Upper lobe of right lung (tissue), 1 donor: ENCODE measurements at places on chromosomes 2 and 18. TPM values are rescaled to one million over a fixed set of nuclear protein-coding genes. Genes with fewer than 3 reads are reported as not detected.
A peak's percentile ranks its signal among the peaks of the same experiment; 100 is the strongest.

The FAP gene
- total RNA-seq, result 5.4 TPM

DNA sequence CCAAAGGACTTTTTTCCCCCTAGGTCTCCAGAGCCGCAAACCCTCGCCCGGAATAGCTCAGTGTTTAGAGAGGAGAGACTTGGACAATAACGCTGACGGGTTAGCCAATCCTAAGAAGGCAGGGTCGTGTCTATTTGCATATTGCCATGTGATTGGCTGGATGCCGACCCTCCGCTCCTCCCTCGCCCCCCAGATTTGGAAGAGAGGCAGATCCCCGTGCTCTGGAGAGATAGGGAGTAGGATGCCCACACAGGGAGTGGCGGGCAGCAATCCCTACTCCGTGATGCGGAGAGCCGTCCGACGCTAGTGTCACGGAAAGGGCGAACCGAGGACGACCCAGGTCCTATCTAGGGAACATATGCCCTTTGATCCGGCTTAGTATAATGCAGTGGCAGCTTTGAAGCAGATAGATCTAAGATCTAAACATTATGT lies 1.4 kb downstream of the WNT6 start:
- DNase-seq, result peak; percentile 48
- H3K4me3 ChIP-seq, result no peak overlapping the region
- peaks cover 13% of the 10 kb centered on the region for H3K4me1 ChIP-seq
- no peaks in the 10 kb centered on the region for H3K36me3 ChIP-seq

DNA sequence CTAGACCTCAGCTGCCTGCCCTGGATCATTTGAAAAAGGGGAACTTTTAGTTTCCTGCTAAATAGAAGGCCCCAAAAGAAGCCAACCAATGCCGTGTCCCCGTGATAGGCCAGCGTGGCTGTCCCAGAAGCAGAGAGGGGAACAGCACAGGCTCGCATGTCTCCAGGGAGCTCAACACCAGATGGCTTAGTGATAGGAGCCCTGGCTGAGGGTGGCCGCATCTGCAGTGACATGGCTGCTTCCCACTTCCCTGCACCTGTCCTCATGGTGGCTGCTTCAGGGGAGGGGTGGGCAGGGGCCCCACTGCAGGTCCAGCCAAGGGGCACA lies 79.6 kb downstream of the MBP start:
- peaks cover 49% of the 10 kb centered on the region for H3K4me1 ChIP-seq
- H3K4me3 ChIP-seq, result no peak overlapping the region
- peak overlapping the region; percentile 73 for H3K27ac ChIP-seq
- no peak for DNase-seq
- H3K27me3 ChIP-seq, result no peaks in the 10 kb centered on the region

GRCh38 chr18:80120932-80121331 lies 11.9 kb downstream of the ADNP2 start:
- DNase-seq, result no peak
- no peak overlapping the region for H3K4me3 ChIP-seq
- H3K36me3 ChIP-seq, result peaks cover 21% of the 10 kb centered on the region
- H3K27me3 ChIP-seq, result no peaks in the 10 kb centered on the region
- H3K27ac ChIP-seq, result no peak overlapping the region

GRCh38 chr2:196335221-196335634 lies 163.8 kb upstream of the STK17B start:
- no peaks in the 10 kb centered on the region for H3K4me1 ChIP-seq
- H3K27me3 ChIP-seq, result no peaks in the 10 kb centered on the region
- DNase-seq, result no peak
- no peak overlapping the region for H3K27ac ChIP-seq
- no peak overlapping the region for H3K4me3 ChIP-seq

DNA sequence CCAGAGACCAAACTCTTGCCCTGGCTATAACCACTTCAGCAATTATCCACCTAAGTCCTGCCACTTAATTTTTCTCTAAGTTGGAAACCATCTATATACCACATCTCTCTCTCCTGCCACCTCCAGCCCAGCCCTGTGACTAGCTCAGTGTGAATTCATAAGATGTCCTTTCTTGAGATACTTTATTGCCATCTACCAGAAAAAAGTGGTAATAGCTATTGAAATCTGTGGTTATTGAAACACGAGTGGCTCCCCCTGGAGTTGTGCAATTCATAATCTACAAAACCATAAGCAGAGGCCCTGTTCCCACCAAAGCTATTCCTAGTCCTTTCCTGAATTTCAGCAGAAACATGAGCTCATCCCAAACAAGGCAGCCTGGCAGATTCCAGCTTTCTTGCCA lies 324.0 kb downstream of the TXNL1 start:
- DNase-seq, result no peak
- H3K4me3 ChIP-seq, result no peak overlapping the region
- no peaks in the 10 kb centered on the region for H3K27me3 ChIP-seq
- H3K4me1 ChIP-seq, result no peaks in the 10 kb centered on the region

- H3K27me3 ChIP-seq, result no peaks in the 10 kb centered on the region
- no peak overlapping the region for H3K27ac ChIP-seq
- DNase-seq, result no peak
- no peaks in the 10 kb centered on the region for H3K4me1 ChIP-seq
- H3K36me3 ChIP-seq, result no peaks in the 10 kb centered on the region
Observed at GRCh38 chr18:8754995-8755960, 49.9 kb downstream of the MTCL1 start.

DNA sequence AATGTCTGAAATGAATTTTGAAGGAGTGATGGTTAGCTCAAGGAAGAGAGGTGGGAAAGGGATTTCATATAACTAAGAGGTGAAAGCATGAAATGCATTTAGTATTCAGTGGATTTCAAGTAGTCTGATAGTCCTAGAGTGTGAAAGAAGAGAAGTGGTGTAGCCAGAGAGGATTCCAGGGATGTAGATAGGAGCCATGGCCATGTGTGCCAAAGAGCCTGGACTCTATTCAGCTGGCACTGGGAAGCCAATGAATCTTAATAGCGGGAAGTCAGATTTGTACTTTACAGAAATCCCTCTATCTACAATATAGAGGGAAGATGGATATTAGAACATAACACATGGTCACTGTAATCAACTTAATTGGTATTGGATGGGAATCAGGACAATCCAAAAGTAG lies 8.3 kb upstream of the BOLL start:
- DNase-seq, result no peak
- H3K36me3 ChIP-seq, result no peaks in the 10 kb centered on the region
- no peak overlapping the region for H3K4me3 ChIP-seq
- H3K27me3 ChIP-seq, result no peaks in the 10 kb centered on the region
- no peaks in the 10 kb centered on the region for H3K4me1 ChIP-seq

GRCh38 chr2:240435457-240435947 lies at the start of gene GPC1:
GPC1 (plus strand) TSS chr2:240435663; CDS start chr2:240435919, 256 bp downstream.
- H3K27ac ChIP-seq, result peak within 1 kb of the TSS; percentile 70
- peak within 1 kb of the TSS; percentile 63 for H3K4me3 ChIP-seq
- DNase-seq, result peak; percentile 88
- peaks cover 22% of the 10 kb centered on the region for H3K27me3 ChIP-seq
- H3K36me3 ChIP-seq, result no peaks in the 10 kb centered on the region

DNA sequence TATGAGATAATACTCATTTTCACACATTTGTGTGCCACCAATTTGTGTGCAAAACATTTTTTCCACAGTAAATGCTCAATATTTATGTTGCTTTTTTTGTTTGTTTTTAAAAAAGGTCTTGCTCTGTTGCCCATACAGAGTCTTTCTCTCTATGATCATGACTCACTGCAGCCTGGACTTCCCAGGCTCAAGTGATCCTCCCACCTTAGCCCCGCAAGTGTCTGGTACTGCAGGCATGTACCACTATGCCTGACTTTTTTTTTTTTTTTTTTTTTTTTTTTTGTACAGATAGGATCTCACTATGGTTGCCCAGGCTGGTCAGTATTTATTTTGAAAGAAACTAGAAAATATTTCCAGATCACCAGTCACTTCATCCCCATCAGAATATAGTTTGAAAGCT lies 297.8 kb upstream of the GYPC start:
- H3K4me1 ChIP-seq, result no peaks in the 10 kb centered on the region
- no peaks in the 10 kb centered on the region for H3K36me3 ChIP-seq
- H3K27me3 ChIP-seq, result no peaks in the 10 kb centered on the region
- DNase-seq, result no peak

DNA sequence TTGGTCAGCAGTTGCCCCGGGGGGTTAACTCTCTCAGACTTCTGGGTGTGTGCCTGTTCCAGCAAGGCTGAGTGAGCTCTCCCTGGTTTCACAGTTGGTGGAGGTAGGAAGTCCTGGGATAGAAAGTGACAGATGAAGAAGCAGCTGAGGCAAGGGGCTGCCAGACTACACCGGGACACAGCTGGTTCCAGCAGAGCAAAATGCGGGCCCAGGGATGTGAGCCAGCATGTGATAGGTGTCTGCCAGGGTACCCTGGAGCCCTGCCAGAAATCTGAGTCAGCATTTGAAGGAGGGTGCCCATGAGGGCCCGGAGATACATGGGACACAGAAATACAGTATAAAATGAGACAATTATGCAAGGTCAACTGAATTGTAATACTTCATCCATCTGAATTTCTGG lies 79.3 kb upstream of the LGALSL start:
- no peak overlapping the region for H3K27ac ChIP-seq
- H3K4me1 ChIP-seq, result no peaks in the 10 kb centered on the region
- no peak overlapping the region for H3K4me3 ChIP-seq
- H3K36me3 ChIP-seq, result no peaks in the 10 kb centered on the region
- H3K27me3 ChIP-seq, result no peaks in the 10 kb centered on the region
- no peak for DNase-seq

The THSD7B gene
- 0.14 TPM for total RNA-seq

DNA sequence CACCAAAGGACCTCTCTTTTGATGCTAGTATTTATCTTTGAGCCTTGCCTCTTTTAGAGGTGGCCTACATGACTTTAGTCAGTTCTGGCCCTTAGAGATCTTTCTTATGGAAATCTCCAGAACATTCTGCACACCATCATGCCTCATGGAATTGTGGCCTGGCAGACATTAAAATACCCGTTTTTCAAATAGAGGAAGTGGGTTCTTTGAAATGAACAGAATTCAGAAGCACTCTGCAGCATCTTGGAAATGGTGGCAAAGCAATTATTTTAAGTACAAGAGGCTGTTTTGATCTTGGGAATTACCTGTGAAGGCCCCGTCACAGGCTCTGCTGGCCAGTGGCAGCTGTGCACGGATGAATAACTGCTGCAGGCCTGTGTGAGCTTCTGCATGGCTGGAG lies 40.7 kb upstream of the APCDD1 start:
- no peak overlapping the region for H3K4me3 ChIP-seq
- no peaks in the 10 kb centered on the region for H3K36me3 ChIP-seq
- H3K4me1 ChIP-seq, result no peaks in the 10 kb centered on the region
- DNase-seq, result no peak

DNA sequence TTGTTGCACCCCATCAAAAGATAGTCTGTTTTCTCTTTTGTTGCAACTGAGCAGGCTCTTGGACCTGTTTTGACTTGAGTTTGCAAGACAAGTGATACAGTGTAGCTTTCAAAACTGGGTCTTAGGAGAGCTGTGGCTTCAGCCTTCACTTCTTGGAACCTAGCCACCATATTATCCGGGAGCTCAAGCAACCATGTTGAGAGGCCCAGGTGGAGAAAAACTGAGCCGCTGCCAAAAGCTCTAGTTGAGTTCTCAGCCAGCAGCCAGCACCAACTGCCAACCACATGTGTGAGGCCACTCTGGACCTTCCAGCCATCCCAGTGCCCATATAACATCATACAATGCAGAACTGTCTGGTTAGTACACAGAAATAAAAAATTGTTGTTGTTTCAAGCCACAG lies 5.4 kb downstream of the CACNB4 start:
- H3K4me1 ChIP-seq, result peaks cover 4% of the 10 kb centered on the region
- no peak overlapping the region for H3K4me3 ChIP-seq
- H3K27me3 ChIP-seq, result no peaks in the 10 kb centered on the region
- no peak overlapping the region for H3K27ac ChIP-seq
- DNase-seq, result no peak

The AGXT gene
- not detected for total RNA-seq

The SOX11 gene
- total RNA-seq, result 0.84 TPM

DNA sequence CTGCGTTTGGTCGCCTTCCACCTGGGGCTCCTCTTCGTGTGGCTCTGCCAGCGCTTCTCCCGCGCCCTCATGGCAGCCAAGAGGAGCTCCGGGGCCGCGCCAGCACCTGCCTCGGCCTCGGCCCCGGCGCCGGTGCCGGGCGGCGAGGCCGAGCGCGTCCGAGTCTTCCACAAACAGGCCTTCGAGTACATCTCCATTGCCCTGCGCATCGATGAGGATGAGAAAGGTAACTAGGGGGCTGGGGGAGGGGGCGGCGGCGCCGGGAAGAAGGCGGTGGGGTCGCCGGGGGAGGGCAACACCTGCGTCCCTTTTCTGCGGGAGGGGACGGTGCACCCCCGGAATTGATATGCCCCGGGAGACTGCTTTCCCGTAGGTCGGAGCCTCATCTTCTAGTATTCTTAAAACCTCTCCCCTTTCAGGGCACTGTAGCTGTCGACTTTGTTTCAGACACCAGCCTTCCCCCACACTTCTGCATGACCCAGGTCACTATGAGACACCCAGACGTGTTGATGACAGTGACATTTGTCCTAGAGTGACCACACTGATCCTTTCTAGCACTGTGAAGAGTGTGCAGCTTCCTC lies 755 bp downstream of the SPAST start:
- H3K4me1 ChIP-seq, result peaks cover 17% of the 10 kb centered on the region
- H3K36me3 ChIP-seq, result no peaks in the 10 kb centered on the region
- DNase-seq, result no peak

The CMPK2 gene
- total RNA-seq, result 23.2 TPM

DNA sequence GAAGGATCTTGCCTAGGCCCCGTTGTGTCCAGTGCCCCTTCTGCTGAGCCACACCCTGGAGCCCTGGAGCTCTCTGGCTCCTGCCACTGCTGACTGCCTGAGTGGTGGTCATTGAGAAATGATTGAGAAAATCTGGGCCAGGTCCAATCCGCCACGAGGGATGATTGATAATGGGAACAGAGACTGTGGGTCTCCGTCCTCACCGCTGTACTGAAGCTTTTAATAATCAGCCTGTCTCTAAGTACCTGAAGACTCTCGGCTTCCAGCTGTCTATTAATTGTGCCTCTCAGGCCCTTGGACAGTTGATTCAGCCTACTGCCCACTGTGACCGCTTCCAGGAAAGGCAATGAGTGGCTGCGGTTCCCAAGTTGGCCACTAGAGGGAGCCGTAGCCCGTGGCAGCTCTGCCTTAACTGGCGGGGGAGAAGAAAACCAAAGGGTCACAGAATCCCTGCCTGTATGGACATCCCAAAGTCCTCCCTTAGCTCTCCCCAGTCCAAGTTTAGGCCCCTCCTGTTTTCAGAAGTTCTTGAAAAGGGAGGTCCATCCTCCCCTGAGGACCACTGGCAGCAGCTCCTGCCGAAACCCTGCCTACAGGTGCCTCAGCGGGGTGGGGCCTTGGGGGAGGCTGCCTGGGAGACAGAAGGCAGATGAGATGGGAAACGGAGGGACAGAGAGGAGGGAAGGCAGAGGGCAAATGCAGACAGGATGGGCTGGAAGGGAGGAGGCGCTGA lies 213.6 kb downstream of the TNS1 start:
- DNase-seq, result peak; percentile 88
- H3K4me1 ChIP-seq, result peaks cover 11% of the 10 kb centered on the region
- peak overlapping the region; percentile 21 for H3K4me3 ChIP-seq
